ENCODE measurements at places on chromosomes 1 and 21. TPM values are rescaled to one million over a fixed set of nuclear protein-coding genes. Genes with fewer than 3 reads are reported as not detected.

GRCh38 chr1:229714964-229715603, 89.0 kb downstream of the URB2 start:
- H3K36me3 ChIP-seq = no peaks in the 10 kb centered on the region
- H3K4me1 ChIP-seq = no peaks in the 10 kb centered on the region
- no peak overlapping the region for H3K4me3 ChIP-seq
- no peaks in the 10 kb centered on the region for H3K27me3 ChIP-seq

PAX7 gene
- not detected for total RNA-seq

DNA sequence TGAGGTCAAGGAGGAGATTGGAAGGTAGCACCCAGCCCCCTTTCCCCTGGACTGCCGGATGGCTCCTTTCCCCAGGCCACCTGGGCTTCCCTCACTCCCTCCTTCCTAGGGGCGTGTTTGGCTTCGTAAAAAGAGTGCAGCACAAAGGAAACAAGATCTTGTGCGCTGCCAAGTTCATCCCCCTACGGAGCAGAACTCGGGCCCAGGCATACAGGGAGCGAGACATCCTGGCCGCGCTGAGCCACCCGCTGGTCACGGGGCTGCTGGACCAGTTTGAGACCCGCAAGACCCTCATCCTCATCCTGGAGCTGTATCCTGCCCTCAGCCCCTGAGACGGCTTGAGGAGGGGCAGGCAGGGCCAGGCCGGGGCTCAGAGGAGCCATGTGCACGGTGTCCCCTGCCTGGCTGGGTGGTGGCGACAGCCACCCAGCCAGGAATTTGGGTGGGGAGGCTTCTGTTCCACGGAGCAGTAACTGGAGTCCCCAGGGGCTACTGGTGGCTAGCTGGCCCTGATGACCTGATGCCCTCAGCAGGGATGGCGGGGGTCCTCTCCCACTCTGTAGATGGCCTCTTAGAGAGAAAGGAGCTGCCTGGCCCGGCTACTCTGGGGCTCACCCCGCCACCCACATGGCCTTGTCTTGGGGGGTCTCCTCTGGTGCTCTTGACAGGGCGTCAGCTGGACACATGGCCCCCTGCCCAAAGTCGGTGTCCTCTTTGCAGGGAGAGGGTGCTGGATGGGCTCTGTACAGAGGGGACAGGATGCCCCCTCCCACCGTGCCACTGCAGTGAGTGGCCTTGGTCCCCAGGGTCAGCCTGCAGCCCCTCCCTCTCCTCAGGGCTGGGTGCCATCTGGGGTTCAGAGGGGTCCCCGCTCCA, 39.5 kb downstream of the TRIM11 start:
- peak overlapping the region; percentile 54 for H3K27ac ChIP-seq
- peak; percentile 23 for DNase-seq
- H3K36me3 ChIP-seq = no peaks in the 10 kb centered on the region
- H3K27me3 ChIP-seq = no peaks in the 10 kb centered on the region

GRCh38 chr1:184072376-184072775, 20.8 kb downstream of the TSEN15 start:
- no peaks in the 10 kb centered on the region for H3K27me3 ChIP-seq
- H3K36me3 ChIP-seq = no peaks in the 10 kb centered on the region
- no peak overlapping the region for H3K4me3 ChIP-seq
- DNase-seq = no peak
- H3K27ac ChIP-seq = no peak overlapping the region

- no peaks in the 10 kb centered on the region for H3K27me3 ChIP-seq
- no peak for DNase-seq
- no peaks in the 10 kb centered on the region for H3K36me3 ChIP-seq
- H3K27ac ChIP-seq = no peak overlapping the region
- no peak overlapping the region for H3K4me3 ChIP-seq
Measured at GRCh38 chr1:168803806-168804510, 75.0 kb upstream of the DPT start.

GRCh38 chr21:32484706-32485380, 72.3 kb downstream of the EVA1C start:
- no peaks in the 10 kb centered on the region for H3K36me3 ChIP-seq
- no peaks in the 10 kb centered on the region for H3K4me1 ChIP-seq
- H3K27ac ChIP-seq = no peak overlapping the region
- peak; percentile 40 for DNase-seq

- H3K27me3 ChIP-seq = no peaks in the 10 kb centered on the region
- DNase-seq = no peak
- no peak overlapping the region for H3K27ac ChIP-seq
- H3K4me3 ChIP-seq = no peak overlapping the region
Measured at GRCh38 chr1:117632269-117633067, 26.6 kb downstream of the TENT5C start.

DNA sequence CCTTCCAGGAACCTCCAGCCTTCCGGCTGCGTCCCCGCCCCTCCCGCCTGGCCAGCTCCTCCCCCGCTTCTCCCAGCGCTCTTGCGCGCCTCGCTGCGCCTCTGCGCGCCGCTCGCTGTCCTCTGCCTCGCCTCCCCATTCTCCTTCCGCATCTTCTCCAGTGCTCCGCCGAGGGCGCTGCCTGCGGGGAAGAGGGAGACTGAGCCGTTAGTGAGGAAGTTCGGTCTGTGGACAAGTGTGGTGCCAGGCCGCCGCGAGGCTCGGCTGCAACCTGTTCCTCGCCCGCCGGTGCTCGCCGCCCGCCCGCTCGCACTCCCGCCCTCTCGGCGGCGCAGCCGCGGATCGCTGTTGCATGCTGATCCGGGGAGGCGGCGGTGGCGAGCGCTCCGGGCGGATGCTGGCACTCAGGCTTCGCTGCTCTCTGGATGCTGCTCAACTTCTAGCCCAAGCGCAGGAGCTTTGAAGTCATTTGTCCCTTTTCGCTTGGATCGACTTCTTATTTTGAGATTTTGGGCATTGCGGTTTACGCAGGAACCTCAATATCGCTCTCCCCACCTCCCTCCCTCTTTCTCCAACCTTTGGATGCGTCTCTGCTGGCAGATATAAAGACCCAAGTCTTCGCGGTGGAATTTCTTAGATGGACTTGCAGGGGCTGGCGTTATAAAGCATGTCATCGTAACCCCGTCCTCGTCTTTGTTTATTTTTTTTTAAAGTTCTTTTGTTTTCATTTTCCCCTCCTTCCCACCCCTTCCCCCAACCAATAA, 614 bp upstream of the CACNA1E start:
- H3K36me3 ChIP-seq = no peaks in the 10 kb centered on the region
- DNase-seq = peak; percentile 66
- no peaks in the 10 kb centered on the region for H3K4me1 ChIP-seq
- H3K27ac ChIP-seq = no peak overlapping the region

NECTIN4 gene
- not detected for total RNA-seq

ZSWIM5 gene
- 0.58 TPM for total RNA-seq

CD1C gene
- total RNA-seq = 1.6 TPM

- H3K36me3 ChIP-seq = no peaks in the 10 kb centered on the region
- no peaks in the 10 kb centered on the region for H3K27me3 ChIP-seq
- H3K27ac ChIP-seq = no peak overlapping the region
- no peaks in the 10 kb centered on the region for H3K4me1 ChIP-seq
- H3K4me3 ChIP-seq = no peak overlapping the region
Measured at GRCh38 chr1:101452825-101453224, 216.0 kb downstream of the S1PR1 start.

LENEP gene
- not detected for total RNA-seq

GRCh38 chr1:2345297-2346075, 45.9 kb downstream of the MORN1 start:
- H3K36me3 ChIP-seq = no peaks in the 10 kb centered on the region
- H3K27me3 ChIP-seq = no peaks in the 10 kb centered on the region
- no peak overlapping the region for H3K4me3 ChIP-seq
- H3K4me1 ChIP-seq = no peaks in the 10 kb centered on the region
- H3K27ac ChIP-seq = no peak overlapping the region

DNA sequence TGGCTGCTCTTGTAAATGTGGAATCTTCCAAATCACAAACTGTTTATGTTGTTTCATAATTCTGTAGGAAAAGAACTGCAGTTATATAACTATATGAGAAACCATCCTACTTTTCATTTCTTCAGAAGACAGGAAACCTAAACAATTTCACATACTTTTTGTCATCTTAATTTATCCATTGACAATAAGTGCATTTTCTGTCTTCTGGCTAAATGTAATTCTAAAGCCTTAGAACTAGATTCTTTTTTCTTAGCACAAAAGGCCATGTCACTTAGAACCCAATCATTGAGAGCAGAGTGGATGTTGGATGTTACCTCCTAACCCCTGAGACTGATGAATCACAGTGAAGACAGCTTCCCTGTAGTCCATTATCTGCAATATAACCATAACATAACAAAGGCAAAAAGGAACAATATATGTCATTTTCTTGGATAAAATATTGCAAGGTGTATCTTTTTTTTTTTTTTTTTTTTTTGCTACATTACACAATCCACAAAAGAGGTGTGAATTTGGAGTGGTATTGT, 410.2 kb upstream of the PRMT6 start:
- no peaks in the 10 kb centered on the region for H3K27me3 ChIP-seq
- H3K4me3 ChIP-seq = no peak overlapping the region
- H3K4me1 ChIP-seq = no peaks in the 10 kb centered on the region
- DNase-seq = no peak

GRCh38 chr1:22751124-22751531, 40.5 kb downstream of the EPHB2 start:
- no peak overlapping the region for H3K4me3 ChIP-seq
- H3K4me1 ChIP-seq = peaks cover 15% of the 10 kb centered on the region
- no peaks in the 10 kb centered on the region for H3K27me3 ChIP-seq

DNA sequence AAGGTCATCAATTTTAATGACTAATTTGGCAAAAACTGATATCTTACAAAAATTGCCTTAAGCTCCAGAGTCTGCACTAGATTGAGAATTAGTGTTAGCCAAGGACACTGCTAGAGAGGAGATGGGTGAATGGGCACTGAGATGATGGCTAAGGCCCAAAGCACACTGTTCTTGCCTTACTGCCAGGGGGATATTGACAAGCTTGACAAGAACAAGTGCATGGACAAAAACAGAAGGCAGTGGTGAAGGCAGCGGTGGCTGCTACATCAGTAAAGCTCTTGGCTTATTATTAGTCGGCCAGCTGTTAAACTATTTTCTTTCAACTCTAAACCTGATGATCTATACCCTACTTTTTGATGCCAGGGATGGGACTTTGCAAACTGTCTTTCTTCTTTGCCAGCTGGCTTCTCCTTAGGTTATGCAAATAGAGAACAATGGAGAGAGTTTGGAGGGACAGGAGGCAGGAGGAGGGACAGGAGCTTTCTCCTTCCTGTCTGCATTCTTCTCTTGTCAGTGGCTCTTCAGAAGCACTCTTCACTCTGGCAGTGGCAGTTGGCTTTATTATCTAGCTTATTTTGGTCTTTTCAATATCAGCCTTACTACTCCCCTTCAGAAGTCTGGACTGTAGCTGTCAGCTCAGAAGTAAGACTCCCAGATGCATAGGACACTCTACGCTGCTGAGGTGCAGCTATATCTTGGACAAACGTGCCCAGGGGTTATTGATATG, 853.5 kb upstream of the TMPRSS15 start:
- no peak overlapping the region for H3K4me3 ChIP-seq
- H3K4me1 ChIP-seq = peaks cover 5% of the 10 kb centered on the region
- peak overlapping the region; percentile 69 for H3K27ac ChIP-seq
- peak; percentile 66 for DNase-seq

GNG4 gene
- total RNA-seq = not detected

MYBPH gene
- total RNA-seq = not detected

DNA sequence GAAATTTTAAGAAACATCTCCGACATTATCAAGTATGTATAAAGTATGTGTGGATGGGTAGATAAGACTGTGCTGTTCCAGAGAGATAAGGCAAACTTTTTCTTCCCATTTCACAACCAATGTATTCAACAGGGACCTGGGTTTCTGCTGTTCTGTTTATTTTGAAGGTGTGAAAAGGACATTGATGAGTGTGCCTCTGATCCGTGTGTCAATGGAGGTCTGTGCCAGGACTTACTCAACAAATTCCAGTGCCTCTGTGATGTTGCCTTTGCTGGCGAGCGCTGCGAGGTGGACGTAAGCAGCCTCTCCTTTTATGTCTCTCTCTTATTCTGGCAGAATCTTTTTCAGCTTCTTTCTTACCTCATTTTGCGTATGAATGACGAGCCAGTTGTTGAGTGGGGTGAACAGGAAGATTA, 174.0 kb downstream of the CRB1 start:
- no peaks in the 10 kb centered on the region for H3K4me1 ChIP-seq
- no peak overlapping the region for H3K27ac ChIP-seq
- DNase-seq = peak; percentile 51
- no peaks in the 10 kb centered on the region for H3K27me3 ChIP-seq

DNA sequence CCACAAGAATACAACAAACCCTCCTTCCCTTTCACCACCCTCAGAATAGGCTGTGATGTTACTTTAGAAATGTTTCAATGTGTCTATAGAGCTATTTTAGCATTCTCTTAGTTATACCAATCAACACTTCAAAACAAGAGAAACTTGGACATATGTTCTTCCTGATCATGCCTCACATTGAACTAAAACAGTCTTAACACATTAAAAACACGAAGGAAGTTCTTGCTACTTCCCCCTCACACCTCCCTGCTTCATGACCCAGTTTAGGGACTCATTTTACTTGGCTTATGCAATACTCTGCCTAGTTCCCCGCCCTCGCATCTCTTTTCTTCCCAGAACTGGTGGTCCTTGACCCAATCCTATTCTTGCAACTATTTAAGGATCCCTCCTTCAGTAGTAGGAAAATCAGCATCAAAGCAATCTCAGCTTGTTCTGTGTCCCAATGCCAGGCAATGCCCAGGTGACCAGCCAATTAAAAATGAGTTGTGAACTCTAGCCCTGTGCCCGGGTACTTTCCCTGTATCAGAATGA, 408.8 kb upstream of the BEND5 start:
- no peak for DNase-seq
- H3K4me1 ChIP-seq = no peaks in the 10 kb centered on the region
- H3K4me3 ChIP-seq = no peak overlapping the region

DNA sequence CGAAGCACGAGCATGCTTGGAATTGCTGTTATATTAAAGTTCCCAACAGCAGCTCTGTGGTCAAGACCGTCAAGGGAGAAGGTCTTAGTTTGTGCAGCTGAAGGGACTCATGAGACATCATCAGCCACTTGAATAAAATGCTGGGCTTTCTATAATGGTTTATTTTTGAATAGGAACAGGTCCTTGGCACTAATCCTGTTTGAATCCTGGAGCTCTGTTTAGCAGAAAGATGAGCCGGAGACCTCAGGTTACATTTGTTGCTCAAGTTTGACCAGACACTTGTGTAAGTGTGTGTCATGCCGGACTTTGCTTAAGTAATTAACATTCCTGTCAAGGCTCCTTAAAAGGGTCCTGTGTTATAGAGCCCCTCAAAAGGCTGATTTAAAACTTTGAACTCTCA, 186.5 kb downstream of the ROR1 start:
- H3K27me3 ChIP-seq = no peaks in the 10 kb centered on the region
- H3K4me1 ChIP-seq = no peaks in the 10 kb centered on the region
- no peak for DNase-seq
- H3K36me3 ChIP-seq = no peaks in the 10 kb centered on the region
- H3K27ac ChIP-seq = no peak overlapping the region
- no peak overlapping the region for H3K4me3 ChIP-seq

CRP gene
- total RNA-seq = not detected

SMYD3 gene
- total RNA-seq = 7.4 TPM

DNA sequence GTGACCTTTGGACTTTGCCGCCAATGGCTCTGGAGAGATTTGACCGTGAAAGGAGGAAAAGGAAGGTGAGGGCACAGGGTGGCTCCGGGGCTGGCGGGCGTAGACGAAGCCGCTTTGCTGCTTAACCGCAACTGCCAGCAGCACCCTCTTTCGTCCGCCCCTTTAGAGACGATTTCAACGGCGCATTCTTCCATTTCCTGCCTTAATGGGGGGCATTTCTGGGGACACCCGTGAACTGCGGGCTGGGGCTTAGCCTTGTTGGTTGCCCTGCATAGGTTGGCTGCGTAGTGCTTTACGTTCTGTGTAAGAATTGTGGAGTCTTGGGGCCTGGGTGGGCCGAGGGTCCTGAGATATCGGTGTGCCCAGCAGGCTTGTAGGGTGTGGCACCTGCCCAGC, 6.7 kb upstream of the NPHP4 start:
- peaks cover 13% of the 10 kb centered on the region for H3K4me1 ChIP-seq
- DNase-seq = no peak
- H3K27me3 ChIP-seq = no peaks in the 10 kb centered on the region
- H3K36me3 ChIP-seq = no peaks in the 10 kb centered on the region
